ENCODE measurements at places on chromosomes 2 and 18.
A peak's percentile ranks its signal among the peaks of the same experiment; 100 is the strongest.

DNA sequence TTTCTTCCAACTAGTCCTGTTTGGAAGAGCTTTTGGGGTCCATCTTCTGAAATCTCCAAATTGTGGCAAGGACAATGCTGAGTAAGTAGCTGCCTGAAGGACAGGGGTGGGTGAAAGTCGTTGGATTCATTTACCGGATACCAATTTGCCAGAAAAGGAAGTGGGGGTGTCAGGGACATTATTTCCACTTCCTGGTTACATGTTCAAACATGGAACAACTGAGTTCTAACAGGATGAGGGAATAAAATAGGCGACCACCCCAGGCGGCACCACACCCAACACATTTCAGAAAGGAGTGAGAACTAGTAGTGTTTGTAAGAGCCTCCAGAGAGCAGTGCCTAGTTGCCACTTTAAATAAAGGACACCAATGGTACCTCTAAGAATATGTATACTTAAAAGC is 158.6 kb upstream of the SERTAD2 start:
- DNase-seq: no peak

GRCh38 chr2:219251656-219252055 is 1.4 kb upstream of the TUBA4B start:
- DNase-seq: no peak

DNA sequence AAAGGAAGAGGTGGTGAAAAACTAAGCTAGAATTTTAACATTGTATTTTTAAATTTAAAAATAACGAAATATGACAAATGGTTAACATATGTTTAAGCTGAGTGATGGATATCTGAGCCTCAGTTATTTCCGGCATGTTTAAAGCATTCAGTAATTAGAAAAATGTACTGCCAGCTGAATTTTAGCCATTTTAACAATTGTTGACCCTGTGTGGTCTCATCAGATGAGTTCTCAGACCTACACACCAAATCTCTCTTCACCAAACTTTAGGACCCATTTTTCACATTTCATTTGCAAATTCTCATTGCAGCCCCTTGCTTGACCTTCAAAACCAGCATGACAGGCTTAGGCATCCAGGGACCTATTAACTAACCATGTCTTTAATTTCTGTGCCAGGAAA is 91.5 kb upstream of the RGPD4 start:
- DNase-seq: no peak

GRCh38 chr2:96359310-96359709 is 23.7 kb downstream of the NCAPH start:
- DNase-seq: no peak

- no peak for DNase-seq
Measured at GRCh38 chr2:104582471-104582870, 271.4 kb upstream of the POU3F3 start.

GRCh38 chr2:64700133-64700809 is 46.6 kb upstream of the SERTAD2 start:
- DNase-seq: no peak

GRCh38 chr18:3692691-3693090 is 242.7 kb downstream of the TGIF1 start:
- DNase-seq: no peak

DNA sequence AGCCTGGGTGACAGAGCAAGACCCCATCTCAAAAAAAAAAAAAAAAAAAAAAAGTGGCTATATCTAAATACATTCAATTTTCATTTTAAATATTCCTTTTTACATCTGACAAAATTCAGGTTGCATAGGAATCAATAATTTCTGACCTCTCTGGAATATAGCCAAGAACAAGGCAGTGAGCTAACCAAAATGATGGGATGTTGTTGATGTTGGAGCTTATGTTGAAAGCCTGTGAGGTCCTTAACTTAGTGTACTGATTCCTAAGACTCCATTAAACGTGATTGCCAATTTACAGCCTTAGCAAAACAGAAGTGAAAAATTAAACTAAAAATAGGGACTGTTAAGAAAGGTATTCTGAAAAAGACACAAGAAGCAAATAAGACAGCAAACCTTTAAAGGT is 109.6 kb downstream of the MEP1B start:
- DNase-seq: no peak

DNA sequence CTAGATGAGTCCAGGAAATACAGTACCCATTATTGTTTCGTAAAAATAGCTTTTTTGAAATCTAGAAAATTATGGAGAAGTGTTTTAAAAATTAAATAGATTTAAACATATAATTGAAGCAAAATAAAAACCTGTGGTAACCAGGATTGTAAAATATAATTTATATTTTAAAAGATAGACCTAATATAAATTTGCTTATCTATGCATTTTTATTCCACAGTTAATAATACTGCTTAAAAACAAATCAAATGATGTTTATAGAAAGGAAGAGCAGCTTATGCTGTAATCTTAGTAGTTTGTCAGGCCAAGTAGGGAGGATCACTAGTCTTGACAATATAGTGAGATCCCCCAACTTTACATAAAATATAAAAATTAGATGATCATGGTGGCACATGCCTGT is 388.9 kb upstream of the CNTNAP5 start:
- no peak for DNase-seq

GRCh38 chr2:107337209-107337898 is 451.4 kb upstream of the ST6GAL2 start:
- peak; percentile 22 for DNase-seq

GRCh38 chr2:217459680-217460405 is 543.0 kb downstream of the TNS1 start:
- peak; percentile 73 for DNase-seq

DNA sequence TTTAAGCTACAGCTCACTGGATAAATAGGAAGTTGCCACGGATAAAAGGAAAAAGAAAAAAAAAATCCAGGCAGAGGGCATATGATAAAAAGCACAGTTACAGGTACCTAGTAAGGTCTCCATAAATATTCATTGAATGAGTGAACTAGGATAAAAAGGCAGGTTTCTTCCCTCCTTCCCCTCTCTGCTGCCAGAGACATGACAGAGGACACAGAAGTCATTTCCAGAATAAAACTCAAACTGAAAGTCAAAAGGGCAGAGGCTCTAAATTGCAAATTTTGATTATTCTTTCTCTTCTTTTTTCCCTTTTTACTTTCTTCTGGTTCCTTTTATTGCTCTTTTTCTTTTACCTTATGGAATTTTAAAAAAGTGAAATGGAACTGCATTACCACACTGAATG is 7.7 kb downstream of the CD302 start:
- DNase-seq: no peak

- no peak for DNase-seq
Measured at GRCh38 chr18:75088622-75089211, 120.2 kb downstream of the PTGR3 start.

DNA sequence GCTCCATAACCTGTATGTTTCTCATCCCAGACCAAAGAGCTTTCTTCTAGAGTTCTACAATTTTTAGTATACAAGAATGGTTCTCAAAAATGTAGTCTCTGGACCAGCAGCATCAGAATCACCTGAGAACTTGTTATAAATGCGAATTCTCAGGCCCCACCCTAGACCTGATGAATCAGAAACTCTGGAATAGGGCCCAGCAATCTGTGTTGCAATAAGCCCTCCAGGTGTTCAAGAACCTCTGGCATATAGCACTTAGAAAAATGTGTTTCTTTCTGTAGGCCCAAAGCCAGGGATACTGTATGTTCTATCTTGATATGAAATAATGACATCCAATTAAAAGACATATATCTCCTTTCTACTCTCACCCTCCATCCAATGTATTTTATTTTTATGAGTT is 10.4 kb downstream of the PAIP2B start:
- no peak for DNase-seq

All from astrocyte of the hippocampus (primary cell).